A172 (cell line): ENCODE measurements at places on chromosomes 3 and 15. TPM values are rescaled to one million over a fixed set of nuclear protein-coding genes. Genes with fewer than 3 reads are reported as not detected.

MYLK gene
- 104 and 109 TPM in 2 replicates for total RNA-seq

XIRP1 gene
- not detected in 2 replicates for total RNA-seq

SLC7A14 gene
- total RNA-seq: not detected in 2 replicates

ZKSCAN7 gene
- not detected in 2 replicates for total RNA-seq

CYP1A2 gene
- total RNA-seq: not detected in 2 replicates

IL17RD gene
- 1.5 TPM in 2 replicates for total RNA-seq

WDR49 gene
- total RNA-seq: 0.07 and 0.17 TPM in 2 replicates

RPL29 gene
- 704 and 1,100 TPM in 2 replicates for total RNA-seq

DISP2 gene
- total RNA-seq: 0.19 and 0.36 TPM in 2 replicates

CHRNA3 gene
- 0.02 and 0.14 TPM in 2 replicates for total RNA-seq

TMOD2 gene
- 7.0 and 7.9 TPM in 2 replicates for total RNA-seq

SPINK8 gene
- not detected in 2 replicates for total RNA-seq

GATA2 gene
- total RNA-seq: 5.5 and 8.4 TPM in 2 replicates

DNAJC19 gene
- 68.0 and 83.7 TPM in 2 replicates for total RNA-seq

SPINT1 gene
- total RNA-seq: 0.22 and 1.3 TPM in 2 replicates

RNU5B-1 gene
- not detected in 2 replicates for total RNA-seq

FOXP1 gene
- total RNA-seq: 10.3 and 16.1 TPM in 2 replicates

CD276 gene
- total RNA-seq: 121 and 158 TPM in 2 replicates

ZNF860 gene
- total RNA-seq: 2.3 and 3.2 TPM in 2 replicates

APH1B gene
- total RNA-seq: 12.8 and 15.0 TPM in 2 replicates

NMNAT3 gene
- total RNA-seq: not detected in 2 replicates

GPR156 gene
- 1.1 and 1.6 TPM in 2 replicates for total RNA-seq

SYNPR gene
- not detected in 2 replicates for total RNA-seq

DUOXA2 gene
- total RNA-seq: not detected in 2 replicates

GXYLT2 gene
- total RNA-seq: 6.0 and 6.6 TPM in 2 replicates

EOMES gene
- 0.09 TPM in 1 of 2 replicates, not detected in the other for total RNA-seq

GRAMD1C gene
- 1.0 and 1.1 TPM in 2 replicates for total RNA-seq

RARB gene
- total RNA-seq: 0.62 and 0.71 TPM in 2 replicates

DAZL gene
- total RNA-seq: not detected in 2 replicates

CYP8B1 gene
- total RNA-seq: not detected in 2 replicates

ZBED2 gene
- total RNA-seq: 0.22 TPM in 1 of 2 replicates, not detected in the other

COL7A1 gene
- 105 and 128 TPM in 2 replicates for total RNA-seq

PLSCR5 gene
- total RNA-seq: not detected in 2 replicates

HPS3 gene
- 39.3 and 42.0 TPM in 2 replicates for total RNA-seq

TMEM45A gene
- total RNA-seq: 11.5 and 17.9 TPM in 2 replicates

JMJD7 gene
- 2.2 and 2.5 TPM in 2 replicates for total RNA-seq

IMPG2 gene
- 0.17 TPM in 1 of 2 replicates, not detected in the other for total RNA-seq

SPESP1 gene
- not detected in 2 replicates for total RNA-seq

DMXL2 gene
- 19.7 and 23.4 TPM in 2 replicates for total RNA-seq

AGBL1 gene
- not detected in 2 replicates for total RNA-seq

APBA2 gene
- total RNA-seq: 25.7 and 34.8 TPM in 2 replicates

MED12L gene
- 0.12 TPM in 2 replicates for total RNA-seq

GPR27 gene
- total RNA-seq: not detected in 2 replicates

ALDH1A2 gene
- total RNA-seq: not detected in 2 replicates

TIMP4 gene
- 6.1 and 8.6 TPM in 2 replicates for total RNA-seq

SLITRK3 gene
- total RNA-seq: 0.03 and 0.10 TPM in 2 replicates

ARNT2 gene
- 14.2 and 18.5 TPM in 2 replicates for total RNA-seq

PRKCI gene
- 56.5 and 65.4 TPM in 2 replicates for total RNA-seq

SLC24A5 gene
- total RNA-seq: not detected in 2 replicates

MESP2 gene
- not detected in 2 replicates for total RNA-seq

ECE2 gene
- not detected in 2 replicates for total RNA-seq

SPG21 gene
- total RNA-seq: 102 and 113 TPM in 2 replicates

GPR149 gene
- total RNA-seq: not detected in 2 replicates

SMCO1 gene
- total RNA-seq: not detected in 2 replicates

CYP19A1 gene
- not detected in 2 replicates for total RNA-seq
